ENCODE measurements at places on chromosomes 3 and 15.

DNA sequence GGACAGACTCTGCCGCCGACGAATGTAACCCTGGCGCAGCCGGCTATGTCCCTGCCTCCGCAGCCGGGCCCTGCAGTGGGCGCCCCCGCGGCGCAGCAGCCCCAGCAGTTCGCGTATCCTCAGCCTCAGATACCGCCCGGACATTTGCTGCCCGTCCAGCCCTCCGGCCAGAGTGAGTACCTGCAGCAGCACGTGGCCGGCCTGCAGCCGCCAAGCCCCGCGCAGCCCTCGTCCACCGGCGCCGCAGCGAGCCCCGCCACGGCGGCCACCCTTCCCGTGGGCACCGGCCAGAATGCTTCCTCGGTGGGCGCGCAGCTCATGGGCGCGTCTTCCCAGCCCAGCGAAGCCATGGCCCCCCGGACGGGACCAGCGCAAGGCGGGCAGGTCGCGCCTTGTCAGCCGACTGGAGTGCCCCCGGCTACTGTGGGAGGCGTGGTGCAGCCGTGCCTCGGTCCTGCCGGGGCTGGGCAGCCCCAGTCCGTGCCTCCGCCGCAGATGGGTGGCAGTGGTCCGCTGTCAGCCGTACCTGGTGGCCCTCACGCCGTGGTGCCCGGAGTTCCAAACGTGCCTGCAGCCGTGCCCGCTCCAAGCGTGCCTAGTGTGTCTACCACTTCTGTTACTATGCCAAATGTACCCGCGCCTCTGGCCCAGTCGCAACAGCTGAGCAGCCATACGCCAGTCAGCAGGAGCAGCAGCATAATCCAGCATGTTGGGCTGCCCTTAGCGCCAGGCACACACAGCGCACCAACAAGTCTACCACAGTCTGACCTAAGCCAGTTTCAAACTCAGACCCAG is 2.4 kb downstream of the TSC22D2 start:
- DNase-seq = peak; percentile 39

GRCh38 chr3:106068381-106068780 is 199.6 kb upstream of the CBLB start:
- no peak for DNase-seq

- DNase-seq = no peak
Observed at GRCh38 chr3:142934887-142935269, 28.6 kb downstream of the PAQR9 start.

GRCh38 chr3:77682162-77682561 is 642.3 kb downstream of the ROBO2 start:
- DNase-seq = no peak

DNA sequence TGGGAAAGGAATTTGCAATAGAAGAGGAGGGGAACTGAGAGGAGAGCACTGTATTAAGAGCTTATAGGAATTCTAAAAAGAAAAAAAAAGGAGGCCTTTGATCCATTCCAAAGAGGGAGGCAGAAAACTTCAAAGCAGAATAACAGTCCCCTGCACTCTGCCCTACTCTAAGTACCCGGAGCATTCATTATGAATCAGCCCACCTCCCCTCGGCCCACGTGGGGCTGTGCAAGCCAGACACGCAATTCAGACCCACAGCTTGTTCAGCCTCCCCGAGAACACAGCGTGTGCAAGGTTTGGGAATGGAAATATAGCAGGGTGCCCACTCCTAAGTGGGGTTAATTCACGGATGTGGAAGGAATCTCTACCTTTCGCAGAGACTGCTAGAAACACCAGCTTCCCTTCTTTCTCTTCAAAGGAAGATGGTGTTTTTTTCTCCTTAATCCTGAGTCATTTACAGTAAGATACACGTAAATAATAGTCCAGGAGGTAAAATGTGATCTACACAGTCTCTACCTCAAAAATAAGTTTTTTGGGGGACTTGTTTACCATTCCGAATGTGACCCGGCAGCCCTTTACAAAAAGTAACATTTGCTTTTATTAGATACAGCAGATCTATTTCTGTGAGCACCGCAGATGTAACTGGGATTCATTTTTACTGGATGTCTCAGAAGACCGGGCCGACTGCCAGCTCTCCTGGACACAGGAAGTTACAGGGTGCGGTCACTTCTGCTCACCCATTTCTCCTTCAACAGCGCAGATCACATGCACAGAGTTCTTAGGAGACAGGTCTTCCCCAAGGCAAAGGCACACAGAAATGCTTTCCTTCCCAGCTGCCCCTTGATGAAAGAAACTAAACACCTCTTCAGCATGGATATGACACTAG is 768.5 kb upstream of the CFAP20DC start:
- no peak for DNase-seq

DNA sequence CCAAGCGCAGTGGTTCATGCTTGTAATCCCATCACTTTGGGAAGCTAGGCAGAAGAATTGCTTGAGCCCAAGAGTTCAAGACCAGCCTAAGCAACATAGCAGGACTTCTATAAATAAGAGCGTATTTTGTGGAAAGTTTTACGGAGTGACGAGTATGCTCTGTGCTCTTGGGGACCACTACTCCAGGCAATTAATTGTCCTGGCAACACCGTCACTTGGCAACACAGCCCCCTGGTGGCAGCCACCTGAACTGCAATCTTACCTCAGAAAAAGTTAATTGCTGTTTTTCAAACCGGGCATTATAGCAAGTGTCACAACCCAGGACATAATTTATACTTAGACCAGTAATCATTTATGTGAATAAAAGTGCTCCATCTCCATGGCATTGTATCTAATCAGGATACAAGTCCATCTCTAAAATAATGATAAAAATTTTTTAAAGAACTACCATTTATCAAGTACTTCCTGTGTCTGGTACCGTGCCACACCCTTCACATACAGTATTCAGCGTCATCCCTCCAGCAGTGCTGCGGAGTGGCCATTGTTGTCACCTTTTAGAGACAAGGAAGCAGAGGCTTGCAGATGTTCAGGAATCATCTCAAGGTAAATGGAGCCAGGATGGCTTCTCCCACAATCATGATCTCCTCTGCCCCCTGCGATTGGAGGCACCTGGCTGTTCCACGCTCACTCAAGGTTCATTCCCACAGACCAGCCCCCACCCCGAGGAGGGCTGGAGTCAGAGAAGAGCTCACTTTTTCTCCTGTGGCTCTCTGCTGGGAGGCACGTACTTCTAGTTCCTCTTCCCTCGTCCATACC is 34.5 kb downstream of the PLA2G4D start:
- no peak for DNase-seq

GRCh38 chr3:140388202-140388922 is 289.5 kb upstream of the TRIM42 start:
- no peak for DNase-seq

GRCh38 chr3:87145553-87145952 is 81.6 kb upstream of the CHMP2B start:
- DNase-seq = peak; percentile 4

DNA sequence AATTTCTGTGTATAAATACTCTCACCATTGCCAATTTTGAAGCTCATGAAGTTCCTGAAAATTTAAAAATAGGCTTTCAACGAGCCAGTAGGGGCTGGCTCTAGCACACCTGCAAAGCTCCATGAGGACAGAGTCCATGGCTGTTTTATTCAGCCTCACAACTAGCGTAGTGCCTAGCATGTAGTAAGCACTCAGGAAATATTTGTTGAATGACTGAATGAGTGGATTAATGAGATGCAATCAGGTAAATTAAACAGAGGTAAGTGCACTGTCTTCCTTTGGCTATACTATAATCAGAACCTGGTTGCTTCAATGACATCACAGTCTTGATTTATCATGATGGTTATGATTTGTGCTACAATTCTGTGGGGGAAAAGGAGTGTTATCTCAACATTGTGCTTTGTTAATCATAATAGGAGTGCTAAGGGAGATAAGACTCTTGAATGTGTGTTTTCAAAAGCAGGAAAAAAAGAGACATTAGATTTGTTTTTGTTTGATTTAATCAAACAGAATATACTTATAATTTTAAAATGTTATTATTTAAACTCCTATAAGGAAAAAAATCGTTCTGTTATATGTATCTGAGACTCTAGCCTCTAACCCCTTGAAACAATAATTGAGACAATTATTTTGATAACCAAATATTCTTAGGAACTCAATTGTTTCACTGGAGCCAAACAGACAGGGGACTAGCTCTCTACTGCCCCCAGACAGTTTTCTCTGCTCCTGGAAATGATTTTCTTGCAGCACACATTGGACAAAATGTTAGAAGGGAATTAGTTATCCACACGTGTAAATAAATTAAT is 171.7 kb upstream of the ATP11B start:
- no peak for DNase-seq

- no peak for DNase-seq
Observed at GRCh38 chr15:99441444-99441800, 124.4 kb upstream of the MEF2A start.

DNA sequence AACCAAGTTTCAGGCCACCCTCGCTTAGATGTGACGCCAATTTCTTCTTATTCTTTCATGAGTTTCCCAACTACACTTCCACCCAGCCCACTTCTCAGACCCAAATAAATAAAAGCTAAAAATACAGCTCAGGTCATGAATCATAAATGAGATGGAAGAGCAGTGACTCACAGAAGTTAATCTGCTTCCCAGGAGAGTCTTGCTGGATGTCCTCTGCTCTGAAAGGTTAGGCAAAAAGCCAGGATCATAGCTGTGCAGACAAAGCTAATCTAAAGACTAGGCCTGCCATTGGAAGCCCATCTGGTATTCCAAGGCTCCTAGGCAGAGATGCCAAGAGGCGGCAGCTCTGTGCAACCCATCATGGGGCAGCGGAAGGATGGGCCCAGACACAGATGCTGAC is 24.1 kb downstream of the SHC4 start:
- no peak for DNase-seq

DNA sequence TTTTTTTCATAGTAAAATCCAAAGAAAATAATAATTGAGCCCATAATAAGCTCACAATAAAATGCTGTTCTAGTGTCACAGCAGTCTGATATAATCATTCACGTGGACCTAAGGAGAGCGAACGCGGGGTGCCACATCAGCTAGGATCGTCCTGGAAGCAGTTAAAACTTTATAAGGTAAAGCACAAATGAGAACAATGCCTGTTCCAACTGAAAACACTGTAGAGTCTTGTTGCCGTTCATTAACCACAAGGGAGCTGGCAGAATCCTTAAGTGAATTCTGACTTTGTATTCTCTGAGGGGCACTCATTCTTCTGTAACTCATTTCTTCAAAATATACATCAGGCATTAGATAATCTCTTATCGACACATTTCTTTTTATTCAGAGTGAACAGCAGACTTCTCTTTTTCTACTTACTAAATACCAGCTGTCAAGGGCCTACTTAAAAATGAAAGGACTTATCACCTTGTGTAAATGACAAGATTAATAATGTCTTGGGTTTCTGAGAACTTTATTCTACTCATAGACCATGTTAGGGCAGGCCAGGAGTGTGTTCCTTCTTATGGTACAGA is 524.6 kb downstream of the MECOM start:
- DNase-seq = no peak

GRCh38 chr3:47024932-47025331 is 45.5 kb downstream of the NBEAL2 start:
- no peak for DNase-seq

DNA sequence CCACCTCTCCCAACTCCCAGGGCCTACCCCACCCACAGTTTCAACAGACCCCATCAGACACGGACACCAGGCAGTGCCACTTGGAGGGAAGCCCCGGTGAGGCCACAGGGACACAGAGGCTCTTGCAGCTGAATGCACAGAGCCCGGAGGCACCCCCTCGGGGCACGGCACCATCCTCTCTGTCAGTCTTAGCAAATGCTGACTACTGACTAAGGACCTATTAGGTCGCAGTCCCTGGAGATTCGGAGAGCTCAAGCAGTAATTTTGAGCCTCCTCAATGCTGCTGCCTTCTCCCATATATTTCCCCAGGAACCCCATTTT is 79.9 kb downstream of the VGLL4 start:
- DNase-seq = no peak

DNA sequence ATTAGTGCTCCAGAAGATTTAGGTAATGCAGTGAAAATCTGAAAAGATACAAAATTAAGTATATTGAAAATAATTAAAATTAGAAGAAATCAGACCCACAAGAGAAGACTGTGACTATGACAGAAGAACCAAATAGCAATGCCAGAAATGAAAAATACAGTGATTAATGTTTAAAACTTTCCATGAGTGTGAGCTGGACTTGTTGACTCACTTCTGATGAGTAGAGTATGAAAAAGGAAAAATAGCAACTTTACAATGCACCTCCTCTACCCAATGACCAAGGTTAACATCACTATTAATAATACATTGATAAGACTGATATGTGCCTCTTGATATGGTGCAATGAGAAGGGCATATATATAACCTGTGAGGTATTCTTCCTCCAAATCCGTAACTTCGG is 39.3 kb upstream of the SLC22A13 start:
- no peak for DNase-seq

DNA sequence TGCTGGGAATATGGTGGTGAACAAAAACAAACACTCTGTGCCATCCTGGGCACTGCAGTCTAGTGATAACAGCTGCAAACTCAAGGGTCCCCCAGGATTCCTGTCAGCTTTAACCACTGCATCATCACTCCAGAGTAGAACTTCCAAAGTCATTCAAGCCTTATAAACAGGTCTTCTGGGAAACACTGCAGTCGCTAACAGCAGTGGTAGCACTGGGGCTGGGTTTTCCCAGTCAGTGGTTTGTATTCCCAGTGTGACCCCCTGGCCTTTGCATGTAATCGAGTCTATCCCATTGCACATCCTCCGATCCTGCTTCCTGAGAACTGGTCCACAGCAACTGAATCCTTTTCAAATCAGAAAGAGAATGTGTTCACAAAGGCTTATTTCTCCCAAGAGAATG is 623.5 kb downstream of the EDEM1 start:
- no peak for DNase-seq

DNA sequence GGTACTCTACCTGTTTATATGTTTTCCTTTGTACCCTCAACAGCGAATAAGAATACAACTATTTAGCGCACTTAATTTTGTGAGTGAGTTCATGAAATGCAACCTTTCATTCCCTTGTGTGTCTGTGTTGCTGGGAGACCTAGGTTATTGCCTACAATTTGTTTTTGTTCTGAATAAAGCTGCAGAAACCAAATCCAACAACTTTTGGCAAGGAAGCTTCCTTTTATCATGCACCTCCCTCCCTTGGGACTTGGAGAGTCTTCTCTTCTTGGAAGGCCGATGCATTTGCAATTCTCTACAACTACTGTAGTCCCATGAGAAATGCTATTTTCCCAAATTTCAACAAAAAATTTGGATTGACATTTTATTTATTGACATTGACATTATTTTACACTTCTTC is 1002.4 kb upstream of the CADM2 start:
- DNase-seq = no peak

- peak; percentile 28 for DNase-seq
Observed at GRCh38 chr3:197001972-197002700, 27.5 kb downstream of the MELTF start.

DNA sequence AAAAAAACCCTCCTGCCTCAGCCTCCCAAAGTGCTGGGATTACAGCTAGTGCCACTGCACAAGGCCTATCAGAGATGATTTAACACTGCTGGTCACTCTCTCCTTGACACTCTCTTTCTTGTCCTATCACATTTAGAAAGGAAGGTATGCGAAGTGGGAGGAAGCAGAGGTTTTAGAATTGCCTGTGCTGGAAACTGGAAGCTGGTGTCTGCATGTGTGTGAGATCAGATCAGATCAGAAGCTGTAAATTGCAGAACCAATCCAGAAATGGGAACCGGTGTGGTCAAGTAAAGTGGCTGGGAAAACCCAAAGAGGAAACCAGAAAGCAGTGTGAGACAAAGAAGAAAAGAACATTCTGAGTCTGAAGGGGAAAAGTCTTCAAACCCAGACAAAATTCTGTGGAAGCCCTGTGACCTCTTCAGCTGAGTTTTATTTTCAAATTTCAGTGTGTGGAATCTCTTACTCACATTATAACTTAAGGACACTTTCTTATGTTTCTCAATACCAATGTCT is 2.8 kb downstream of the EFHB start:
- DNase-seq = peak; percentile 63
